Mammary microvascular endothelial cell (primary cell): ENCODE measurements at places on chromosomes 2 and 18. TPM values are rescaled to one million over a fixed set of nuclear protein-coding genes. Genes with fewer than 3 reads are reported as not detected.

NIFK gene
- 54.8 and 63.8 TPM in 2 replicates for total RNA-seq

ORC4 gene
- 40.6 and 54.8 TPM in 2 replicates for total RNA-seq

CCDC68 gene
- 5.3 and 5.9 TPM in 2 replicates for total RNA-seq

CXCR1 gene
- not detected in 2 replicates for total RNA-seq

CCDC141 gene
- 0.13 and 0.44 TPM in 2 replicates for total RNA-seq

FAM161A gene
- 1.5 and 1.7 TPM in 2 replicates for total RNA-seq

REEP1 gene
- 0.40 and 1.0 TPM in 2 replicates for total RNA-seq

TUBB8B gene
- not detected in 2 replicates for total RNA-seq

LIMS4 gene
- 4.9 and 6.3 TPM in 2 replicates for total RNA-seq

GKN1 gene
- not detected in 2 replicates for total RNA-seq
